Upper lobe of left lung (tissue), 6 donors: ENCODE measurements at places on chromosomes 7 and 10.

- no peak for DNase-seq
Measured at GRCh38 chr7:30047124-30047523, 18.9 kb downstream of the PLEKHA8 start.

GRCh38 chr7:3267966-3268690 lies 32.9 kb upstream of the SDK1 start:
- DNase-seq, result no peak

DNA sequence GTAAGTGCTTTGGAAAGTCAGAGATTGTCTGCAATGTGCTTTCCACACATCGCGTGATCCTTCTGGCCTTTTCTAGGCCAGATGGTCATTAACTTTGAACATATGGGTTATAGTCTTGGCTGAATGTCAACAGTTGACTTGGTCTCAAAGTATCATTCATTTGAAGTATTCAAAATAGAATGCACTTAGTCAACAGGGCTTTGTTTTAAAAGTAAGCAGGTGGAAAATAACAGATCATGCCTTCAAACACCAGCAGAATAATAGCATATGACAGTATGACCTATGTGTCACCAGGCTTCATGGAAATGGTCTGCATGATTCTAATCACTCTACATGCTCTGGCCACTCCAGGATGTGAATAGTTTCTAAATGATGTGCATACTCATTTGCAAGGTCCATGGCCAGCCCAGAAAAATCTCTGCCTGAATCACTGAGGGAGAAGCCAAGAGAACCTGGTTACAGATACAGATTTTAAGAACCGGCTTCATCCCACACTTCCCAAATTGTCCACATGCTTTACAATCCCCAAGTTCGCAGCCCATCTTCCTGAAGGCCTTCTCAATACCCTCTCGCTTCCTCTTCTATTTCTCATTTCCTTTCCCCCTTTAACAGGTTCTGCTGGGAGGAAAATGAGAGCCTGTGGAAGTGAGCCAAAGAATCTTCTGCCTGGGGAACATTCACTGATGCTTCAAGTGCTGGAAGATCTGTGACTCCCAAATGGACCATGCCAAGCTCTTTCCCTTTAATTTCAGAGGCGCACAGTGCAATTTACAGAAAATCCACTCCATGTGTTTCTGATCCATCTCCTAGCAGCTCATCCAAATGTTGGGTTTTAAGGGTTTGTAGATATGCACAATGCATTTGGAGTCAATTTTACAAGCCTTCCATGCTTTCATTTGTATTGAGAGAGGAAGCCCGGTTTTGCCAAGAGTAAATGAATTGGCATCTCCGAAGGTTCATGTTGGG lies 122.8 kb upstream of the GDF10 start:
- DNase-seq, result no peak

DNA sequence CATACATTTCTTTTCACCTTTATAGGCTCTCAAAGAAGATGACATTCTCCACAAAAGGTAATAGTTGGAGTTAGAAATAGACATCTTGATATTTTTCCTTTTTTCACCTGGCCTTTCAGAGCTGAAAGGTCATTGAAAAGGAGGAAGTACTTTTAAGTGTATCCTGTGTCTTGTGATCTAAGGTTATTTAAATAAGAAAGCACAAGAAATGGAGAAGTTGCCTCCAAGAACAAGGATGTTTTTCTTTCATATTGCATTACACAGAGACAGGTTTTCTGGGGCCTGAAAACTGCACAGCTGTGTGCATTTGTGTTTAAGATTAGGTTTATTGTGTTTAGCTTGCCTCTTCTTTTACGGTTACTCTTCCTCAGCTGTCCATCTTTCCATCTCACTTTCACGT lies 103.4 kb upstream of the SEMA3D start:
- DNase-seq, result no peak

GRCh38 chr7:149277871-149278270 lies 15.9 kb downstream of the ZNF783 start:
- no peak for DNase-seq

- DNase-seq, result peak; percentile 41
Measured at GRCh38 chr10:98446151-98446660, 529 bp downstream of the HPS1 start.

DNA sequence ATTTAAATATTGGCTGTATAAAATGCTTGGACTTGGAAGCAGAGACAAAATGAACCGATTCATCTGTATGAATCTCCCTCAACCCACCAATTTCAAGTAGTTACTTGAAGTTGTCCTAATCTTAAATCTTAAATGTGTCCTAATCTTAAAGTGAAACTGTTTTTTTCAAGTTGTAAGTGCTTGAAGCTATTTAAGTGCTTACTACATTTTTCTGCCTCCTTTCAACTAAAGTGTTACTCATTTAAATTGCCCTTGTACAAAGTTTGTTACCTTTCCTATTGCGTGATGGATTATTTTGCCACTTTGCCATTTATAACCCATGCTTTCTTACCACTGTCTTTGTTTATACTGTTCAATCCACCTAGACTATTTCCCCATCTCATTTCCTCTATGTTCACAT lies 2.8 kb downstream of the BCAP29 start:
- no peak for DNase-seq

DNA sequence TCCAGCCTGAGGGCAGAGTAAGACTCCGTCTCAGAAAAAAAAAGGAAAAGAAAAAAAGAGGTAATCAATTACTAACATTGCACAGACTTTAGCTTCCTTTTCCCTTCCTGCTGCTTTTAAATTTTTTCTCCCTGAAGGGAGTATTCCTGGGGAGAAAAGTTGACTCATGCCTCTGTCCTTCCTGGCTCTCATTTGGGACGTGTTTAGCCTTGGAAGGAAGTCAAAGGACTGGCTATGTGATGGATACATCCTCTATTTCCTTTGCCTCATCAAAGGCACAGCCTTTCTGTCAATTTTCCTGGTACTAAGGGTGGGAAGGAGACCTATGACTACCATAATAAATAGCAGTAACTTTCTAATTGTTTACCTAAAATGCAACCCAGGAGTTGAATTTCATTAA lies 77.6 kb downstream of the ITGA8 start:
- DNase-seq, result no peak

- no peak for DNase-seq
Measured at GRCh38 chr7:42590771-42591310, 321.0 kb downstream of the C7orf25 start.

DNA sequence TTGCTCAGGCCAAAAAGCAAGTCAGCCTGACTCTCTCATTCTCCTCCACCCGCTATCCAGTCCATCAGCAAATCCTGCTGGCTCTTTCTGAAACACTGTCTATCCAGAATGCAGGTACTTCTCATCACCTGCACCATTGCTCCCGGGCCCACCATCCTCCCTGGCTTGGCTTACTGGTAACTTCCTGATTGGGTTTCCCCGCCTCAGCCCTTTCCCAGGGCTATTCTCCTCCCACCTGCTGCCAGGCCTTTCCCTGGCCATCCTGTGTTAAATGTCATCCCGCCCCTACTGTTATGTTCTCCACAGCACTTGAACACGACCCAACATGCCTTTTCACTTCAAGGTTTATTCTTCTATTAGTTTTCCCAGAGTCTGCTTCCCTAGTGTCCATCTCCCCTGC lies 124.0 kb downstream of the CNNM2 start:
- DNase-seq, result no peak
